ENCODE measurements at places on chromosomes 3 and 15.

- no peak for DNase-seq
These were observed 60.2 kb upstream of the SLC4A7 start for GRCh38 chr3:27544372-27544865.

GRCh38 chr15:53559364-53560277 is 199.8 kb downstream of the WDR72 start:
- no peak for DNase-seq

GRCh38 chr3:143203848-143204247 is 84.3 kb downstream of the CHST2 start:
- DNase-seq = no peak

DNA sequence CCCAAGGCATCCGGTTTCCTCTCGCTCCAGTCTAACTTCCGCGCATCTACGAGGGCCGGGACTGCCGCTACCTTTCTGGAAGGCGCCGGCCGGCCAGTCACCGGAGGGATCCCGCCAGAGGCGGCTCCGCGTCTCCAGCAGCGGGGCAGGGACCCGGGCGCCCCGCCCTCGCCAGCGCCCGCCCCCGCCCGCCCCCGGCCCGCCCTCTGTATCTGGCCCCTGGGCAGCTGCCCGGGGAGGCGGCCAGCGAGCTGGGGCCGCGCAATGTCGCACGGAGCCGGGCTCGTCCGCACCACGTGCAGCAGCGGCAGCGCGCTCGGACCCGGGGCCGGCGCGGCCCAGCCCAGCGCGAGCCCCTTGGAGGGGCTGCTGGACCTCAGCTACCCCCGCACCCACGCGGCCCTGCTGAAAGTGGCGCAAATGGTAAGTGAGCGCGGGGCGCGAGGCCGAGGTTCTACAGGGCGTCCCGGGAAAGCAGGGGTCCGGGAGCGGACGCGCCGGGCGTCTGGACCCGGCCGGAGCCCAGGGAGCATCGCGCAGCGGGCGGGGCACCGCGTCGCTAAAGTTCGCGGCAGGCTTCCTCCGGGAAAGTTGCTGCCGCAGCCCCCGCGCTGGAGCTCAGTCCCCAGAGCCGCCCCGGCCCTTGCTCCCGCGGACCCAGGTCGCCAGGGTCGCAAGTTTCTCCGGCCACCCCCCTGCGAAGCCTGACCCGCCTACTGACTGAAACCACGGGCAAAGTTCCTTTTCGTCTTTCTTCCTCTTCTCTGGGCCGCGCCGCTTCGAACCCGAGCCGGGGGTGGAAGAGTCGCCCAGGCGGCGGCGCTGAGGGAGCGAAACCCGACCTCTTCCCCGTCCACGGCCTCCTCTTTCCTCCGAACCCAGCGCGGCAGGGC is at the start of gene CMTM7:
Gene CMTM7 (plus strand): TSS at position 211 of the 893 bp plus-strand sequence. CDS start 54 bp downstream, at position 265.
- peak; percentile 53 for DNase-seq

DNA sequence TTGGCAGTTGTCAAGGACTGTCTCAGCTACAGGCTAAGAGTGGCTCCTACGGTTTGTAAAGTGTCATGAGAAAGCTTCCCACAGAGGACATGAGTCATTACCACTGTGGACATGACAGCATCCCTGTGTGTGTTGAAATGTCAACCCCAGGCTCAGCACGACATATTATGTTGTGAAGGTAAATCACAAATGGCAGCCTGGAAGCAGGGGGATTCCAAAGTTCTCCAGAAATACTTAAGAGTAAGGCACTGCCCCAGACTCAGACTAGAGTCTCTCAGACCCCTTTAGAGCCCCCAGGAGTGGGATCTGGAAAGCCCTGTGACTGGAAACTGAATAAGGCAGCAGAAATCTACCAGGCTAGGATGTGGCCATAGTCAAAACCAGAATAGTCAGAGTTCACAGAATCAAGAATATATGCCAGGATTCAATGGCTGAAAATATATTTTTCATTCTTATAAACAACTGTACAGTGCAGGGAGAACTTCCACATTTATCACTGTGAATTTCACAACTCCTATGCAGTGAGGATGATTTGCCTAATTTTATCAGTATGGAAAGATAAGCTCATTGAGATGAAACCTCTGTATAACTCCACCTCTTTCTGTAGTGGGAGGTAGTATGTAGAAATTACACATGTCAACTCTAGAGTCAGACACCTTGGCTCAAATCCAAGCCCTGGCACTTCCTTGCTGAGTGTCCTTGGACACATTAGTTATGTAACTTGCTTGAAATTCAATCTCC is 237.1 kb upstream of the CFAP20DC start:
- peak; percentile 6 for DNase-seq
